ENCODE measurements at places on chromosomes 7 and 10.

GRCh38 chr7:47574482-47575329 is 7.2 kb downstream of the TNS3 start:
- no peak for DNase-seq

GRCh38 chr10:48800007-48800675 is 115.5 kb downstream of the WDFY4 start:
- DNase-seq, result no peak

GRCh38 chr10:118369641-118370205 is 27.6 kb upstream of the FAM204A start:
- no peak for DNase-seq

GRCh38 chr10:23280419-23281043 is 64.1 kb downstream of the C10orf67 start:
- no peak for DNase-seq

DNA sequence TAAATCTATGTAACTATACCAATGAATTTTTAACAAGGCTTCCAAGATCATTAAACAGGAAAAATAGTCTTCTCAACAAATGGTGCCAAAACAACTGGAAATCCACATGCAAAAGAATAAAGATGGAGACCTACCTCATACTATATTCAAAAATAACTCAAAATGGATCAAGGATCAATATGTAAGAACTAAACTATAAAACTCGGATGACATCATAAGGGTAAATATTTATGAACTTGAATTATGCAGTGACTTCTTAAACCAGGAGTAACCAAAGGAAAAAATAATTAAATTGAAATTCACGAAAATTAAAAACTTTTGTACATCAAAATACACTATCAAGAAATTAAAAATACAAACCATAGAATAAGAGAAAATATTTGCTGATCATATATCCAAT is 728.7 kb upstream of the GHITM start:
- DNase-seq, result no peak

GRCh38 chr10:86252079-86252478 is 114.5 kb downstream of the GRID1 start:
- DNase-seq, result no peak

- no peak for DNase-seq
Measured at GRCh38 chr7:114997487-114998404, 75.9 kb downstream of the MDFIC start.

Data from fibroblast of lung (primary cell).